ENCODE measurements at places on chromosomes 2 and 18.

DNA sequence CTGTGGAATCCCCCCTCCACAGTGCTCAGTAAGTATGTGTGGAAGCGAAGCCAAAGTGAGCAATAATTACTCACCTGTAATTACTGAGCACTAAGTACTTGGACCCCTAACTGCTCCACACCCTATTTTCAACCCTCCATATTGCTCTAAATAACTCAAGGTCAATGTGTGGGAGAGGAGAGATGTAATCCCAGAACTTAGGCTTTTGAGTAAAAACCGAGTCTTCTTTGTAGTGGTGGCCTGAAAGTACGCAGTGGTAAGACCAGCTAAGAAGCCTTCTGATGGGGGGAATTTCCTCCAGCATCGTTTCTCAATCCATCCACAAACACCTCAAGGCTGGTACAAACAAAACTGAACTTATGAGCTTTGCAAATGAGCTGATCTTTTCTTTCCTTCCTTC lies 551.6 kb downstream of the ZEB2 start:
- no peak for DNase-seq

GRCh38 chr2:16055848-16056580 lies 115.7 kb downstream of the MYCN start:
- no peak for DNase-seq

DNA sequence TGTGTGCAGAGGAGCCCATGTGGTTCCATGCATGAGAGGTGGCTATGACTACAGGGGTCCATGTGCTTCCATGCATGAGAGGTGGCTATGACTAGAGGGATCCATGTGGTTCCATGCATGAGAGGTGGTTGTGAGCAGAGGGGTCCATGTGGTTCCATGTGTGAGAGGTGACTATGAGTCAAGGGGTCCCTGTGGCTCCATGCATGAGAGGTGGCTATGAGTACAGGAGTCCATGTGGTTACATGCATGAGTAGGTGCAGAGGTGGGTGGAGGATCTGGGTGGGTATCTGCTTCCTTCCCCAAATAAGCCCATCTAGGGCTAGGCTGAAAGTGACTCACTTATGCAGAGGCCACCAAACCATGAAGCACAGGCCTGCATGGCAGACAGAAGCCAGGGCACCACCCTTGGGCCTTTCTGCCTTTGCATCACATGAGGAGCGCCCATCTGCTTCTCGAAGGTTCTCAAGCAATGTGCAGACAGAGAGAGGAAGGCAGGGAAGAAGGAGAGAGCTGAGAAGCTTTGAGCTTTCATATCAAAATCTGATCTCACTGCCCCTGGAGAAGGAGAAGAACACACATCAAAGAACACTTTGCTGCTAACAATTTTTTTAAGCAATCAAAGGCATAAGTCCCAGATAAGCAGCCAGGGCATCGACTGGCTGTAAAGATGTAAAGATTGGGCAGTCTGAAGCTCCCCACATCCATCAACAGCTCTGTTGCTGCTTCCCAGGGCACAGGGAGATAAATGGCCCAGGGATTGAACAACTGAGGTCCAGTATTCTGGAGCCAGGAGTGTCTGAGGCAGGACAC lies 137.6 kb downstream of the TNS1 start:
- no peak for DNase-seq

- DNase-seq, result no peak
These were observed 165.4 kb upstream of the ZFP36L2 start for GRCh38 chr2:43391878-43392215.

- DNase-seq, result no peak
These were observed 134.5 kb downstream of the ASB1 start for GRCh38 chr2:238561230-238561629.

GRCh38 chr2:126876631-126877030 lies 22.1 kb upstream of the TEX51 start:
- DNase-seq, result peak; percentile 87

DNA sequence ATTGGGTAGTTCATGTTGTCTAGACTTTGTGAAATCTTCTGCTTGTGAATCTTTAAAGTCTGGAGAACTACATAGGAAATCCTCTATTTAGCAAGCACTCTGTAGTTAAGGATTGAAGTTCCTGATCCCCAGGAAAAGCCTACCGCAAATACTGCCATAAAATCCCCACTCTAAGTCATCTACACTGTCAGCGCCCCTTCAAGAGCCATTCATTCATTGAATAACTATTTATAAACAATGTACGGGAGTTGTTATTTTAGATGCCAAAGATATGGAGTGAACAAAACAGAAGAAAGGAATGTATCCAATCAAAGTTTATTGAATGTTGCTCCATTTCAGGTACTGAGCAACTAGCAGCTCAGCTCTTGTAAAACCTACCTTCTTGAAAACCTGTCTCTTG lies 36.5 kb upstream of the SLC39A10 start:
- no peak for DNase-seq

DNA sequence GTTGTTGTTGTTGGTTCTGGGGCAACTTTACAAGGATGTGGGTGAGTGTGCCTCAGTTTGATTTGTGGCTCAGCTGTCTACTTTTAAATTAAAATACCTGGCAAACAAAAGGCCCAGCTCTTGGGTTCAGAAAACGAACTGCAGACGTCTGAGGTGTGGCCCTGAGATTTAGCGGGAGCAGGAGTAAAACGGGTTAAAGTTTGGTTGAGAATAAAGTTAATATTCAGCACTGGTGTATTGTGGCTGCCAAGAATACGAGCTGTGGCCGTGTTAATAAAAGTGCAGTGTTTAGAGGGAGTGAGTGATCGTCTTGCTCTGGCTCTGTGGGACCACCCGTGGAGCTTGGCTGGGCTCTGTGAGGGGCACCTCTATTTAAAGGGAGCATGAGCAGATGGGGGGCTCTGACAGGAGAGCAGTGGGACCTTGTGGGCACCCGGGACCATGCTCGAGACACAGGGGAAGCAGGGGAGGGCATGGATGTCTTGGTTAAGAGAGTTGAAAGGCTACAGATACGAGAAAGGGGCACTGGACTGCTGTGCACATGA lies 80.3 kb downstream of the VAPA start:
- no peak for DNase-seq

- peak; percentile 40 for DNase-seq
These were observed 27.2 kb downstream of the ALPK2 start for GRCh38 chr18:58601468-58602266.

GRCh38 chr2:10165282-10165681 lies 42.7 kb downstream of the RRM2 start:
- peak; percentile 45 for DNase-seq

DNA sequence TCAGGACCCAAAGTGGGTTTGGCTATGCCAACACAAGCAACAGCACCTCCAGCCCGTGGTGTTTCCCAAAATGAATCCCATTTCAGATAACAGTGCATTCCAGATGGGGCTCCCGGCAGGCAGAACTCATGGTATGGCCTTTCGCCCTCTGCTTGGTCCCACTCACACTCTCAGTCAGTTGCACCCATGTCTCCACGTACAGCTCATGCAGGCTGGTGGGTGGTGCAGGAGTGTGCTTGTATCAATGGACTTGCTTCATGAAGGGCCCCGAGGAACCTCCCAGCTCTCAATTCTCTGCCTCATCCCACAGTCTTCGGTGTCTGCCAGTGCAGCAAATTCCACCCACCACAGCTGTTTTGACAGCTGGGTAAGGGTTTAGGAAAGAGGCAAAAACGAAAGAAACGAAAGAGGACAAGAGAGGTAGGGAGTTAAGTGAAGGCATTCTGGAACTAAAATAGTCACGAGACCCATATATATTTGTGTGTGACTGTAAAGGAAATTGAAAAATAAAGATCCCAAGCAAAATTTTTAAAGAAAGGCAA lies 278.1 kb downstream of the DCDC2C start:
- no peak for DNase-seq

DNA sequence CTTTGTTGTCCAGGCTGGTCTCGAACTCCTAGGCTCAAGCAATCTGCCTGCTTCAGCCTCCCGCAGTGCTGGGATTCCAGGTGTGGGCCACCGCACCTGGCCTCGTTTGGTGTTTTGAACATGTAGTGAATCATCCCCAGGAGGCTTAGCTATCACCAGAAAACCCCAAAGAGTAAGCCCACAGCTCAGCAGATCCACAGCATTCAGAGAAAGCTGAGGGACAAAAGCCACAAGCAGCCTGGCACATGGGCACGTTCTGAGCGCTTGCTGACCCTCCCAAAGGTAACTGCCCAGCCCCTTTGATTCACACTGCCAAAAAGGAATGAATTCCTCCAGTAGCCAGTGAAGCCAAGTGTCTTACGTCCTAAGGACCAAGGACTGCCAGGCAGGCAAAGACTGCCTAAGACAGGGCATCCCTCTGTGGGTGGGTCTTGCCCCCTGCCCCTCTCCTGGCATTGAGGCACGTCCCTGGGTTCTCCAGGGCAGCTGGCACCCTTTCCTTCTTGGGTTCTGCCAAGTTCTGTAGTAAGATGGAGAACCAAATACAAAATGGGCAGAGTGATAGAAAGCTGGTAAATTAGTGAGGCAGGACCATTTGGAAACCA lies 31.7 kb downstream of the MBP start:
- DNase-seq, result peak; percentile 51

DNA sequence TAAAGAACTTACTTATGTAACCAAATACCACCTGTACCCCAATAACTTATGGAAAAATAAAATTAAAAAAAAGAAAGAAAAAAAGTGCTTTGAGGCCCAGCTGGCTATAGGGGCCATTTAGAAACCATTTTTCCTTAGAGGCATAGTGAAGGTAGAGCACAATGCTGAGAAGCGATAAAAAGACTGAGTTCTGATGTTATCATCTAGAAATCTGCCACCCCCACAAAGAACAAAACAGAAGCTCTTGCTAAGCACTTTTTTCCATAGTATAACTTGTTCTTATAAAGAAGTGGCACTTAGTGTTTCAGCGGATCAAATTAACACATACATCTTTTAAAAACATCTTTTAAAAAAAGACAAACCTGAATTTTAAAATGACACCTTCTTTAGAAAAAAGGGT lies 51.4 kb downstream of the ICOS start:
- DNase-seq, result no peak

GRCh38 chr2:12778369-12778768 lies 61.6 kb downstream of the TRIB2 start:
- DNase-seq, result no peak

DNA sequence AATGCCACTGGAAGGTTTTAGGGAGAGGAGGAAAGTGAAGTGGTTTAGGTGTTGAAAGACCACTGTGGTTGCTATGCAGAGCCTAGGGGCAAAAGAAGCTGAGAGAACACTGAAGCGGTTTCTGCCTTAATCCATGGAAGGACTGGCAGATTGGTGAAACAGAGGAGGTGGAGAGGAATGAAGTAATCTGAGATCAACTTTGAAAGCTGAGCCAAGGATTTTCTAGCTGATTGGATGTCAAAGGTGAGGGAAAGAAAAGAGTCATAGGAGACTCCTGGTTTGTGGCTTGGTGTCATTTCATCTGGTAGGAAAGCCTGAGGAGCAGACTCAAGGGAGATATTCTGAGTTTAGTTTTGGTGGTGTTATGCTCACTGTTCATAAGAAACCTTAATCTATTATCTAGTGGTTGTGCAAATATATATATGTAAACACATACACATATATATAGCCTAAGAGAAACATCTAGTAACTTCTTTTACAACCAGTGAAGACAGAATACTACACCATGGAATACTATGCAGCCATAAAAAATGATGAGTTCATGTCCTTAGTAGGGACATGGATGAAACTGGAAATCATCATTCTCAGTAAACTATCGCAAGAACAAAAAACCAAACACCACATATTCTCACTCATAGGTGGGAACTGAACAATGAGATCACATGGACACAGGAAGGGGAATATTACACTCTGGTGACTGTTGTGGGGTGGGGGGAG lies 134.1 kb upstream of the CREB1 start:
- DNase-seq, result no peak

DNA sequence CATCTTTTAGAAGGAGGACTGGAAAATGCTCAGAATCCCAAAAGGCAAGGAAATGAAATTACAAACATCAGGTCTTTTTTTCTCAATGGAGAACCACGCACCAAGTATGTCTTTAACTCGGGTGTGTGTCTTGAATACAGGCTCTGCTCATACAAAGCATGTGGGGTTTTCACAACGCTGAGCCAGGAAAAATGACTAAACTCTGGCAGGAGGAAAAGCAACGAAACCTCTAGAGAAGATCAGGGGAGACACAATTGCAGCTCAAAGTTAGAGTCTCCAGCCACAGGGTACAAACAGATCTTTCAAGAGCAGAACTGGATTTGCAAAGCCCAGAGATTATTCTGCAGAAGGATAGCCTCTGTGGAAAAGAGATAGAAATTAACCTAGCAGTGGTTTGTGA lies 42.8 kb upstream of the TPO start:
- no peak for DNase-seq

DNA sequence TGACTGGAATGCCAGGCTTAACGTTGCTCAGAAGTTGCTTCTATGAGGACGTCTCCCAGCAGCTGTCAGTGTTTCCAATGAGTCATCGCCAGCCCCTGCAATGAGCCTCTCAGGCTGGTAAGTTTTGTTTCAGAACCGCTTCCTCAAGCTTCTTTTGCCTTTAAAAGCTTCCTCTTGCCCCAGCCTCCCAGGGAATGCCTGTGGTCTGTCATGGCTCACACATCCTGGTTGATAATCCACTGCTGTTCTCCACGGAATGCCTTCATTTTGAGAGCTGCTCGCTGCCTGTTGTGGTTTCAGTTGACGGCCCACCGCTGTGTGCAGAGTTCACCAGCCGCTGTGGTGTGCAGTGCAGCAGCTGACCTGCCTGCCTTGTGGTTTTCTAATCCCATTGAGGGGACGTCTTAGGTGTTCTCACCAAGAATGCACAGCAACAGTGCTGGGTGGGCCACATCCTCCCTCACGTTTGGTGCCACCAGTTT lies 96.4 kb downstream of the RTP5 start:
- DNase-seq, result peak; percentile 98

GRCh38 chr2:28528206-28528605 lies 32.3 kb downstream of the PLB1 start:
- DNase-seq, result peak; percentile 51

GRCh38 chr2:195304310-195304709 lies 352.7 kb upstream of the SLC39A10 start:
- peak; percentile 58 for DNase-seq

GRCh38 chr2:60365556-60365955 lies 187.9 kb downstream of the BCL11A start:
- peak; percentile 70 for DNase-seq

GRCh38 chr2:202148515-202149154 lies 75.6 kb downstream of the KIAA2012 start:
- no peak for DNase-seq

- DNase-seq, result no peak
These were observed 207.2 kb downstream of the LRP1B start for GRCh38 chr2:141923657-141924056.

DNA sequence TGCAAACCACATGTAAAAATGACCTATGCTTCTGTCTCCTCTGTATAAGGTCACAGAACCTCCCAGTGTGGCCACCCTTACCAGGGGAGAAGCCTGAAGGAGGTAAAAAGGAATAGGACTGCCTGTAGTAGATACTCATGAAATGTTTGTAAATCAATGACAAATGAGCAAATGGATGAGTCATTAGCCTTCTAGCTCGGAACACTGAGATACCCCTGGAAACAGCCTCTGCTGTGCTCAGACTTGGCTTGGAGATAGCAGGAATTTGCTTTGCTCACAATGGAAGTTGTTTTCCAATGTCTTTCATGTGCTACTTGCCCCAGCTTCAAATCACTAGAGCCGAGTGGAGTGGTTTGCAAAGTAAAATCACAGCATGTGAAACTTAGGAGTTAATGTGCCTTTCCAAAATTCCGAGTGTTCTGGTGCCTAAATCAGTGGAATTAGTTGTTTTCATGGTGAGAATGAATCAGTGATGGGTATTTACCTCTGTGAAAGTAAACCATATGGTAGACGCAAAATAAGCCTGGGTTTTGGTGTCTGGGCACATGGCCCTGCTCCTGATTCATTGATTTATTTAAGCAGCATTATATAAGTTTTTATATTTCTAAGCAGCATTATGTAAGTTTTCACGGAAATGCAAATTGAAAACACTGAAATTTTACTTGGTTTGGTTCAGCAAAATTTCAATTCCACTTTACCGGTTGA lies 154.0 kb upstream of the MAP3K20 start:
- DNase-seq, result no peak

- no peak for DNase-seq
These were observed 80.9 kb downstream of the GCA start for GRCh38 chr2:162424816-162425215.
